Skeletal muscle cell (primary cell): ENCODE measurements at places on chromosomes 7 and 10.

DNA sequence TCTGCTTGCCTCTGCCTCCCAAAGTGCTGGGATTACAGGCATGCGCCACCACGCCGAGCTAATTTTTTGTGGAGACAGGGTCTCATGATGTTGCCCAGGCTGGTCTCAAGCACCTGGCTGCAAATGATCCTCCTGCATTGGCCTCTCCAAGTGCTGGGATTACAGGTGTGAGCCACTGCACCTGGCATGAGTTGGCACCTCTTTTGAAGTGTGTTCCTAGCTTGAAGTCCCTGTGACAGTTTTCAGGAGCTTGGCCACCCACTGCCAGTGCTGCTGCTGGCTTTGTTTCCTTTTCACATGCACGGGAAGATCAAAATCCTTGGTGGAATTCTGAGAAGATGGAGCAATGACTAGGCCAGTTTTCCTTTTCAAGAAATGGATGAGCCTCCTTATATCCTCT lies 126.3 kb downstream of the NRP1 start:
- DNase-seq: no peak

GRCh38 chr10:103626178-103626577 lies 132.7 kb downstream of the NEURL1 start:
- no peak for DNase-seq

DNA sequence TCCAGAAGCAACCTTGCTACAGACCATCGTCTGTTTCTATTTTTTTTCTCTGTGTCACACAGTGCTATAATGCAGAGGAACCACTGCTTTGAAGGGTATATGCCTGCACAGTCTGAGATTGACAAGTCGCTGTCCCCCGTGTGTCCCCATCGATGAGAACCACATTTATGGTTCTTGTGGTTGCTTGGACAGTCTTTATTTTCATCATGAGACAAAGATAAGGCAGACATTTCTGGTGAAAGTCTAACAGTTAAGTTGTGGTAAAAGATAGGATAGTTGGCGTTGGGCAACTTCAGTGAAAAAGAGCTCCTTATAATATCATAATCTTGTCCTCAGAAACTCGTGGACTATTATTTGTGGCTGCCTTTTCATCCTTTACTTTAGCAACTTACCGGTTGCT lies 6.3 kb upstream of the AKR1E2 start:
- no peak for DNase-seq

DNA sequence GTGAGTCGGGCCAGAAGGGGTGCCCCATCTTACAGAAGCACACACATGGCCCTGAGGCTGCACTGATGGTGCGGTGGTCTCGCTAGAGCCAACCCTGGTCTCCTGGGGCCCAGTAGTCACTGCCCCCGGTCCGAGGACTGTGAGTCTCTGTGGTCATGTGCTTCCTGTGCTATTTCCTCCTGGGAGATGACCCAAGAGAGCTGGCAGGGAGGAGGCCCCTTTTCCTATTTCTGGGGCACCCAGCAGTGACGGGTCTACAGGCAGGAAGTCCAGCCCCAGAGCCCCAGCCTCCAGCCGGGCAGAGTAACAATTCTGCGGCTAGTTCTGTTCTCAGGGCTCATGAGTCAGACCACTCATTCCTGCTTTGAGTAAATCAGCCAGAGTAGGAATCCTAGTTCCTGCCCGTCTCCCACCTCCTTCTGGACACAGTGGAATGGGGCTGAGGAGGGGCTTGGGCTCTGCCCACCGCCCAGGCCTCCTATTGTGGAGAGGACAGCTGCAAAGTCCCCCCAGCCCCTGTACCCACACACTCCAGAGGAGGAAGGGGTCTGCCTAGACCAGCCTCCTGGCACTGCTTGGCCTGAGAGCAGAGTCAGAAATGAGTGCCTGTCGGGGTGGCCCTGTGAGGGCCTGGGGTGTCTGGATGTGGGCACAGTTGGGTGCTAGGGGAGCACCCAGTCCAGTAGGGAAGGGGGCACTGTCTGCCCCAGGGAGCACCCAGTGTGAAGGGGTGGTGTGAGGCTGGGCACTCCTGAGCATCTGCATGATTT lies 80.5 kb upstream of the PPIF start:
- DNase-seq: peak; percentile 76
